Activated CD4-positive, alpha-beta T cell treated with anti-CD3 and anti-CD28 coated beads, Interleukin-2, amount 50 U/mL, for 48 hours (primary cell): ENCODE measurements at places on chromosomes 6 and 20.

GRCh38 chr6:155245831-155246230 lies 18.0 kb upstream of the CLDN20 start:
- DNase-seq = no peak

DNA sequence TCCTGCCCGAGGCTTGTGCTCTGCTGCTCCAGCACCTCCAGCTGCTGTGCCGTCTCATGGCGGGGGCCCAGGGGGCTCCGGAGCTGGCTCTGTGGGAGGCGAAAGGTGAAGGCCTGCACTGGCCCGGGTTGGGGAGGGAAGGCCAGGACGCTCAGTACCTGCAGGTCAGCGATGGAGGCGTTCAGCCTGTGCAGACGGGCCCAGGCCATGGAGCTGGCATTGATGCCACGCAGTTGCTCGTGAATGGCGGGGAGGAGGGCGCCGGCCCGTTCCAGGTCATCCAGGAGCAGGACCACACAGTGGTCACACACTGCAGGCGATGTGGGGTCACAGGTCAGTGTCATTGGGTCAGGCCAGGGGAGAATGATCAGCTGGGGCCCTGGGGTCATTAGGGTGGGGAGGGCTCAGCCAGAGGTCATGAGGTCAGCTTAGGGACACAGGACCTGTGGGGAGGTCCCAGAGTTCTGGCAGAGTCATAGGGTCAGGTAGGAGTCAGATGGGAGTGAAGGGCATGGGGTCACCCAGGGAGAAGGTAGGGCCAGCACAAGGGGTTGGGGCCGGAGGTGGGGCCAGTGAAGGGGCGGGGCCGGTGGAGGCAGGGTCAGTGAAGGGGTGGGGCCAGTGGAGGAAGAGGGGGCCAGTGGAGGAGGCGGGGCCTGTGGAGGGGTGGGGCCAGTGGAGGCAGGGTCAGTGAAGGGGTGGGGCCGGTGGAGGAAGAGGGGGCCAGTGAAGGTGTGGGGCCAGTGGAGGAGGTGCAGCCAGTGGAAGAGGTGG lies 18.0 kb downstream of the ADRM1 start:
- peak; percentile 17 for DNase-seq

- DNase-seq = no peak
These were observed 3.5 kb downstream of the C6orf132 start for GRCh38 chr6:42138630-42139619.

DNA sequence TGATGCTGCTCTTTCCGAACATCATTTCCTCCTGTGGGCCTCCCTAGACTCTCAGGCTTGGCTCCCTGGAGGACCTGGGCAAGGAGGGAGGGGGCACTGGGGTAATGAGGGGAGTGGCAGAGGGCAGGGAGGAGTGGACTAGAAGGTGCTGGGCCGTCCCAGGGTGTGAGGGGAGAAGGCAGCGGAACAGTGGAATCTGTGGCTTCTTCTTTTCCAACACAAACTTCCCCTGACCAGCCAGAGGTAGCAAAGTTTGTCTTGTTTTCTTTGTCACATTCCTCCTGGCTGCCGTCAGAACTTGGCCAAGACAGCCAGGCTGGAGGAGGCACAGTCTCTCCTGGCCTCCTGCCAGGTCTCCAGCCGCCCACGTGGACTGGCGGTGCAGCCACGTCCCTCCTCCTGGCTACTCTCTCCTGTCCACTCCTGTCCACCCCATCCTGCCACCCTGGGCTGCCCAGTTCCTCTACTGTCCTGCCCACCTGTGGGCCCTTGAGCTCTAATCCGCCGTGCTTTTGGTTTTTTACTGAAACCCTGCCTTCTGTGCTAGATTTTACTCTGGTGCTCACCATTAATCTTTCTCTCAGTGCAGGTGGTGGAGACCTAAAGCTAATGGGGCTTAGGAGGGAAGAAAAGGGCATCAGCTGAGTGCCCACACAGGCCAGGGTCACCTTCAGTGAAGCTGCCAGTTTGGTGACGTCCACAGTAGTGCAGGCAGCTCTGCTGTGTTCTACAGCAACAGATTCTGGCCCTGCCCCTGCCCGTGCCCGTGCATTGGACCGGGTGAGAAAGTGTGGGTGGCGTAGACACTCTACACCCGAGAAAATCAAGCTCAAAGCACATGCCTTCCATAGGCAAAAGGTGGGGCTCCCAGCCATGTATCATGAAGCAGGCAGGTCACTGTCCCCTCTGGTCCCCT lies 2.8 kb upstream of the CDSN start:
- DNase-seq = no peak

DNA sequence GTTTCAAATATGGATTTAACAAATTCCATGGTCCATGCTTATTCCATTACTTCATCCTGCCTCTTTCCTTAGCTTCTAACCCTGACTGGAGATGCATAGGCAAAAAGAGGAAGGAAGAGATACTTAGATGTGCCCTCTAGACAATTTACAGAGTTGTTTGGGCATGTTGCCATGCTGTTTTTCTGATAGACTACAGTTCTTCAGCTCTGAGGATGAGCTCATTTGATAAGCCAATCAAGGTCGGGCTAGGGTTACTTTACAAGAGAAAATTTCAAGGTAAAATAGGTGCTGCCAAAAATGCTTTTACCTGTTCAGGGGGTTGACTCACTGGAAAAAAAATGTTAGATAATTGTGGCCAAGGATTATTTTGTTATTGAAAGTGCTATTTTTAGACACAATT lies 5.9 kb downstream of the HCRTR2 start:
- DNase-seq = no peak

DNA sequence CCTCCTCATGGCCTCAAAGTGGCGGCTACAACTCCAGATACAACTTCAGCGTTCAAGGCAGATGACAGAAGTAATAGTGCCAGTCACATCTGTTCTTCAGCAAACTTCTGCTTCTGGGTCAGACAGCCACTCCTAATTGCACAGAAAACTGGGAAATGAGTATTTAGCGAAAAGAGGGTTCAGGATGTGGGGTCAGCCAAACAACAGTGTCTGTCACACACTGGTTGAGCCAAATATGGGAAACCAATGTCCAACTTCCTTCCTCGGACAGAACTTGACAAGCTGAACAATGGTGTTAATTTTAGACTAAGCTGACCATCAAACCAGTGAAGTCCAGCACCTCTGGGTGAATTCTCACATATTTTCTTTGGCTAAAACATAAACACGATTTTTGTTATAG lies 22.1 kb downstream of the NUDT3 start:
- DNase-seq = no peak

- no peak for DNase-seq
These were observed 317.9 kb upstream of the MARCKS start for GRCh38 chr6:113539202-113539601.

- peak; percentile 79 for DNase-seq
These were observed 2.7 kb downstream of the SLC32A1 start for GRCh38 chr20:38726804-38727606.

DNA sequence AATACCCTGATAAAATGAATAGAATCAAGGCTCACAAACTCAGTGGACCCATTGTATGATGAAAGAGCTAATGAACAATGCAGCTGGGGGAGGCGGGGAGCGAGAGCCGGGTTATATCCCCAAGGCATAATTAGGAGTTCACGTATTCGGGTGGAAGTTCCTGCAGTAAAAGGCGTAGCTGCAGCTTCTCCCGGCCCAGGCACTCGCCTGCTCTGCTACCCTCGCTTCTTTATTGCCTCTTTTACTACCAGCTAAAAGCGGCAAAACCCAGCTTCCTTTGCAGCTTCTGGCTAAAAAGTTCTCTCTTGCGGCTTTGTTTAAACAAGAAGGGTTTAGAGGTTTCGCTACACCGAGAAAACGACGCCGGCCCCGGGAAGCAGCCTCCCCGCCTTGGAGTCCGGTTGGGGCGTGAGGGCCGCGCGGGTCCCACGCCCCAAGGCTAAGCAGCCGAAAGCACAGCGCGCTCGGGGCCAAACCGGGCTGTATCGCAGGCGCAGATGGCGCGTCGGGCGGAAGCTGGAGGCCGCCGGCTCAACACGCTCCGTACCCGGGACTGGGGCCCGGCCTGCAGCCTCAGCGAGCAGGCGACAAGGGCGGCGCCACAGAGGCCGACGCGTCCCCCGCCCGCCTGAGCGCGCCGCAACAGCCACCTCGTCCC lies 1.6 kb downstream of the ZBTB2 start:
- peak; percentile 51 for DNase-seq

GRCh38 chr20:63532449-63532971 lies 4.7 kb downstream of the PTK6 start:
- DNase-seq = no peak

- no peak for DNase-seq
These were observed 446.7 kb downstream of the BMP2 start for GRCh38 chr20:7214081-7214740.

DNA sequence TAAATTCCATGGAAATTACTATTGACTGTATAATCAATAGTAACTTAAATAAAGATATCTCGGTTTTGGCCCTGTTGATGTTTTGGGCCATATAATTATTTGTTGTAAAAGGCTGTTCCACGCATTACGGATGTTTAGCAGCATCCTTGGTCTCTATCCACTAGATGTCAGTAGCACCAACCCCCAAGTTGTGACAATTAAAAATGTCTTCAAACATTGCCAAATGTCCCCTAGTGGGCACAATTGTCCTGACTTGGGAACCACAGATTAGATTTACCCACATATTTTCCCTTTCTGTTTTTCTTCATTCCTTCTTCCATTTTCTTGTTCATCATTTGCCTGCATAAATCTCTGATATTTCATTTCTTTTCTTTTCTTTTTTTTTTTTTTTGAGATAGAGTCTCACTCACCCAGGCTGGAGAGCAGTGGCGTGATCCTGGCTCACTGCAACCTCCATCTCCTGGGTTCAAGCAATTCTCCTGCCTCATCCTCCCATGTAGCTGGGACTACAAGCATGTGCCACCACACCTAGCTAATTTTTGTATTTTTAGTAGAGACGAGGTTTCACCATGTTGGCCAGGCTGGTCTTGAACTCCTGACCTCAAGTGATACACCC lies 13.6 kb upstream of the WFDC8 start:
- DNase-seq = peak; percentile 2

- DNase-seq = peak; percentile 22
These were observed 1.3 kb upstream of the RING1 start for GRCh38 chr6:33206864-33207551.

DNA sequence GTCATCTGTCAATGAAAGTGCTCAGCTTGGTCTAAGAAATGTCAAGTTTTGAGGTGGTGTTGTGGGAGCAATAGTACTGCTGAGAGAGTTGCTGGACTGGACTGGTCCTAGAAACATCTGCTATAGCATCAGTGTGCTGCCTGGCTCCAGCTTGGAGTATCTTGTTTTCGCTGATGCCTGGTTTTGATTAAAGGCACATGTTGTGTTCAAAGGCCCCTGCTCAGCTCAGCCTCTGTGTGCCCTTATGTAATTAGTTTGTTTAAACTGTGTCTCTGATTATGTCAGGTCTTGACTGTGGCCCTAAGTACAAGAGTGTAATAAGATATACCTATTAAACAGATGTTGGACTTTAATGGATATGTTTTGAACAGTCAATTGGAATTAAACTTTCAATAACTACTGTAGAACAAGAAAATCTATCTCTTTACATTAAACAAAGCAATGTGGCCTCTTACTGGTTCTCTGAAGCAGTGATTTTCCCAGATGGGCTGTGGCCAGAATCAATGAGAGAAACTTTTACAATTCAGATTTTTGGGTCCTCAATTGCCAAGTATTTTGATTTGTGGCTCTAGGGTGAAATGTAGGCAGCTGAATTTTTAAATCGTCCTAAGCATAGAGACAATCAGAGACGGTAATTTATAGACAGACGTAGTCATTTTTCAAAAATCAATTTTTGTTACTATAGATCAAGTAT lies 668.2 kb downstream of the DHX35 start:
- DNase-seq = no peak

GRCh38 chr6:168626046-168626602 lies 185.1 kb downstream of the SMOC2 start:
- no peak for DNase-seq

GRCh38 chr6:112752791-112753190 lies 405.7 kb downstream of the RFPL4B start:
- DNase-seq = no peak

GRCh38 chr6:37960139-37960935 lies 140.8 kb downstream of the ZFAND3 start:
- DNase-seq = no peak

GRCh38 chr6:77205936-77206335 lies 257.4 kb downstream of the HTR1B start:
- DNase-seq = no peak

DNA sequence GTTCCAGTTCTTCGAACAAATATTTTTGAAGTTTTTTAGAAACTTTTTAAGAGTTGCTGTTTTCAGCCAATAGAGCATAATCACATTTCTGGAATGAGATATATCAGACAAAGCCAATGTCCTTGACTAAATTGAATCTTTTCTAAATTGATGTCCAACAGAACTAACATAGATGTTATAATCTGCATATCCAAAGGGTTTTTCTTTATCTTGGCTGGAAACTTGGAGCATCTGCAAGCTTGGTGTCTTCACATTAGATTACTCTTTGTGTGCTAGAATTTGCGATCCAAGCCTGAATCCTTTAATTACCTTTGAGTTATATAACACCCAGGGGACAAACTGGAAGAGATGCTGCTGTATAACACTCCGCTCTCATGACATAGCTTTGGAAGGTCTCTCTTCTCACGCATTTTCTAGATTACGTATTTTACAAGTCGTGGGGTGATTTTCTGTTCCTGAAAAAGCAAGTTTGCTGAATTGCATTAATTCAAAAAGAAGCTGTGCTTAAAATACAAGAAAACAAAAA lies 64.4 kb upstream of the FUCA2 start:
- DNase-seq = no peak

DNA sequence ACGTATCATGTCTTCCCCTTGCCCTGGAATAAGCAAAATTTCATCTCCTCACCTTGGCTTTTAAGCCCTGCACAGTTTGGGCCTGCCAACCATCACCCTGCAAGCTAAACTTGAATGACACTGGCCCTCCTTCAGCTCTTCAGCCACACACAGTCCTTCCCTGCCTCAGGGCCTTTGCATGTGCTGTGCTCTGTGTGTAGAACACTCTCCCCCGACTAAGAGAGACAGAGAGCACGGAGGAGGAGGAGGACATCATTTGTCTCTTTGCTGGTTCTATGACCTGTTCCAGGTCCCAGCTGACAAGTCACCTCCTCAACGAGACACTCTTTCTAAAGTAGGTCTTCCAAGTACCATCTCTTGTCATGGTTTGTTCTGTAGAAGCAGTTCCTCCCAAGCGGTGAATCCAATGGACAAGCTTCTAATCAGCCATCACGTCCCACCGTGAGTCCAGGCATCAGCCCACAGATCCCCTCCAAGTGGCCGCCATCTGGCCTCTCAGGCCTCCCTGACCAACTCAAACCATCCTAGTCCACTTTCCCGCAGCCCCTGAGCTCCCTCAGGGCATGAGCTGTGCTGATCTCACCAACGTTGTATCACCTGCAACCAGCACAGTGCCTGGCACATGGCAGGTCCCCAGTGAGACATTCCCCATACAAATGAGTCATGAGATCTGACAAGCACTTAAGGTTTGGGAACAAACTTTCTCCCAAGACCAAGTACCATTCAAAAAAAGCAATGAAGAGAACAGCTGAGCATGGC lies 30.5 kb downstream of the NFATC2 start:
- DNase-seq = peak; percentile 49

GRCh38 chr6:125312478-125312877 lies 10.7 kb upstream of the HDDC2 start:
- no peak for DNase-seq
